ENCODE measurements at places on chromosomes 7 and 10. TPM values are rescaled to one million over a fixed set of nuclear protein-coding genes. Genes with fewer than 3 reads are reported as not detected.

GRCh38 chr10:28975891-28976531, 298.7 kb downstream of the BAMBI start:
- no peak for ATAC-seq

The OPN1SW gene
- total RNA-seq = not detected

The UBE2D1 gene
- total RNA-seq = 13.9 TPM

DNA sequence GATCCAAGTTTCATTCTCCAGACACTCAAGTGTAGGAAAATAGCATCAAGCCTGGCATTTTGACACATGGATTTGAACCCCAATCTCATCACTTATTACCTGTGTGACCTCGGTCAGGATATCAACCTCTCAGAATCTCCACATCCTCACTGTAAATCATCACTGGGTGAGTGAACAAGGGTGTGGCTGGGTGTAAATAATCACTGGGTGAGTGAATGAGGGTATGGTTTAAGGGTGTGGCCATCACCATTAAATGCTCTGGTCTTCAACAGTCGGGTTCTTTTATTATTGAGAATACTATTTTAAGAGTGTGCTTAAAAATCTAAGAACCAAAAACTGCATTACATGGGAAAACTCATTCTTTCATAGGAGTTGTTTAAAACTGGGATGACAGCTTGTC, 200.1 kb downstream of the DOCK4 start:
- no peak for ATAC-seq

The PTPN20 gene
- 0.85 TPM for total RNA-seq

Data from activated T-helper 17 cell treated with anti-CD3 and anti-CD28 coated beads, Interleukin-2, amount 50 U/mL, for 72 hours (primary cell).